ENCODE measurements at places on chromosomes 3 and 15. TPM values are rescaled to one million over a fixed set of nuclear protein-coding genes. Genes with fewer than 3 reads are reported as not detected.

HTR3E gene
- not detected for total RNA-seq

PLSCR5 gene
- total RNA-seq = not detected

SI gene
- total RNA-seq = not detected

MASP1 gene
- 0.06 TPM for total RNA-seq

DCUN1D1 gene
- 18.7 TPM for total RNA-seq

MUC13 gene
- 7.1 TPM for total RNA-seq

IREB2 gene
- 46.8 TPM for total RNA-seq

NUP210 gene
- 40.0 TPM for total RNA-seq

ATP6V1A gene
- 19.3 TPM for total RNA-seq

ANKUB1 gene
- total RNA-seq = not detected

ACSBG1 gene
- 0.15 TPM for total RNA-seq

TP63 gene
- 0.14 TPM for total RNA-seq

UBA5 gene
- total RNA-seq = 22.4 TPM

GRAMD2A gene
- 0.16 TPM for total RNA-seq

ARPP19 gene
- 104 TPM for total RNA-seq

RAP2B gene
- 7.7 TPM for total RNA-seq

STRC gene
- not detected for total RNA-seq

CD96 gene
- not detected for total RNA-seq

GOLGA8Q gene
- total RNA-seq = not detected

LRRIQ4 gene
- total RNA-seq = not detected
